Right lobe of liver (tissue), 6 donors: ENCODE measurements at places on chromosomes 7 and 10.

- peak; percentile 91 for DNase-seq
Measured at GRCh38 chr7:74501298-74501697, 47.6 kb downstream of the GTF2IRD1 start.

DNA sequence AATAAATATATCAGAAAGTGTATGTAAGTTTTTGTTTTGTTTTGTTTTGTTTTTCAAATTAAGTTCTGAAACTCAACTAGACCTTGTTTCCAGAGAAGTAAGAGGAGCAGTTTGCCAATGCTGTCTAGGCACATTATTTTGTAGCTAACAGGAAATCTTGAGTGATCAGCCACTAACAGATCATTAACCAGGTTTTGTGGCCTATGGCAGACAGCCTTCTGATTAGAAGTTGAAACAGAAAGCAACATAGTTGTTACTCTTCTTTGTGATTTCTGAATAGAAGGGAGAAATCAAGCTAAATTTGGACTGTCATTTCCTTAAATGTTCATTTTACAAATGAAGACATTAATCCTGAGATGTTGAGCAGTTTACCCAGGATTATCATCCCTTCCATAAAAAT, 142.6 kb downstream of the PLXDC2 start:
- no peak for DNase-seq

DNA sequence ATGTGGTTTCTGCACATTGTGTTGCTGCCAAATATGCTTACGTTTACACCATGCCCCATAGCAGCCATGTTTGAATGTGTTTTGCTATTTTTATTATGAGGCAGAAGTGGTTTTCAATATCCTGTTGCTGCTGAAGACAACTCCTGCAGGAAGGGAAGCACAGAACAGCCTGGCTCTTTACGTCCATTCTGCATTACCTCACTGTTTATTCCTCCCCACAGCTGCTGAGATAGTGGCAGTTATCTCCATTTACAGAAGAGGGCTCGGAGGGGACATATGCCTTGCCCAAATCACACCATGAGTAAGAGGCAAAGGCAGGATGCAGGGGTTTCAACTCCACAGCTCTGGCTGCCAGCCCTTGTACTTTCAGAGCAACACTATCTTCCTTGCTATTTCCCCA, 35.3 kb downstream of the PLPP4 start:
- DNase-seq = no peak

- DNase-seq = no peak
Measured at GRCh38 chr7:101940830-101941229, 123.4 kb downstream of the CUX1 start.

DNA sequence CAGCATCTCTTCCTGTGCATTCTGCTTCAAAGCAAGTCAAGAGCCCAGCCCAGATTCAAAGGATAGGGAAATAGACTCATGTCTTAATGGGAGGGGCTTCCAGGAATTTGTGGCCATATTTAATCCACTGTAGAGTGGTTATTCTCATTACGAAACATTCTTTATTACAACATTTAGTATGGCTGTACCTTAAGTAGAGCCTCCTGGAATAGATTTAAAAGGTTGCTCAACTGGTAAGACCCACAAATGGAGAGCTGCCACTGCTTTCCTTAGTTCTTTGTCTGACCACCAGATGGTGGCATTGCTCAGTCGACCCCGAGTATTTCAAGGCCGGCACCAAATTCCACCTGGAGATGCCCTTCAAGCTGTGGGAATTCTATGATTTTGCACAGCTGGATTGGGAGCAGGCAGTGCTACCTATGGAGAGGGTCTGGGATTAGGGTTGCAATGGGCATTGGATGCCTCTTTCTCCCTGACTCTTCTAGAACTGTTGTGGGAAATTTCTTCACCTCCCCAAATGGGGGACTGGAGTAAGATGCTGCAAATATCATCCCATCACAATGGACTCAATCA, 102.2 kb downstream of the RBM20 start:
- DNase-seq = no peak

GRCh38 chr10:97575127-97575668, 2.6 kb downstream of the ANKRD2 start:
- no peak for DNase-seq

GRCh38 chr7:137933270-137934017, 68.4 kb downstream of the CREB3L2 start:
- DNase-seq = no peak

- DNase-seq = no peak
Measured at GRCh38 chr10:35040760-35041501, 49.2 kb downstream of the CUL2 start.

GRCh38 chr7:158133515-158134271, 453.9 kb downstream of the PTPRN2 start:
- DNase-seq = no peak

- DNase-seq = no peak
Measured at GRCh38 chr7:70743531-70744325, 388.2 kb upstream of the GALNT17 start.

- DNase-seq = no peak
Measured at GRCh38 chr7:133871757-133872156, 255.4 kb upstream of the LRGUK start.

- no peak for DNase-seq
Measured at GRCh38 chr10:109895095-109895818, 28.1 kb downstream of the XPNPEP1 start.

GRCh38 chr7:95921543-95921942, 149.2 kb downstream of the DYNC1I1 start:
- no peak for DNase-seq

- no peak for DNase-seq
Measured at GRCh38 chr10:24552346-24553016, 171.2 kb downstream of the ARHGAP21 start.

- no peak for DNase-seq
Measured at GRCh38 chr7:127437837-127438236, 45.3 kb upstream of the ZNF800 start.

DNA sequence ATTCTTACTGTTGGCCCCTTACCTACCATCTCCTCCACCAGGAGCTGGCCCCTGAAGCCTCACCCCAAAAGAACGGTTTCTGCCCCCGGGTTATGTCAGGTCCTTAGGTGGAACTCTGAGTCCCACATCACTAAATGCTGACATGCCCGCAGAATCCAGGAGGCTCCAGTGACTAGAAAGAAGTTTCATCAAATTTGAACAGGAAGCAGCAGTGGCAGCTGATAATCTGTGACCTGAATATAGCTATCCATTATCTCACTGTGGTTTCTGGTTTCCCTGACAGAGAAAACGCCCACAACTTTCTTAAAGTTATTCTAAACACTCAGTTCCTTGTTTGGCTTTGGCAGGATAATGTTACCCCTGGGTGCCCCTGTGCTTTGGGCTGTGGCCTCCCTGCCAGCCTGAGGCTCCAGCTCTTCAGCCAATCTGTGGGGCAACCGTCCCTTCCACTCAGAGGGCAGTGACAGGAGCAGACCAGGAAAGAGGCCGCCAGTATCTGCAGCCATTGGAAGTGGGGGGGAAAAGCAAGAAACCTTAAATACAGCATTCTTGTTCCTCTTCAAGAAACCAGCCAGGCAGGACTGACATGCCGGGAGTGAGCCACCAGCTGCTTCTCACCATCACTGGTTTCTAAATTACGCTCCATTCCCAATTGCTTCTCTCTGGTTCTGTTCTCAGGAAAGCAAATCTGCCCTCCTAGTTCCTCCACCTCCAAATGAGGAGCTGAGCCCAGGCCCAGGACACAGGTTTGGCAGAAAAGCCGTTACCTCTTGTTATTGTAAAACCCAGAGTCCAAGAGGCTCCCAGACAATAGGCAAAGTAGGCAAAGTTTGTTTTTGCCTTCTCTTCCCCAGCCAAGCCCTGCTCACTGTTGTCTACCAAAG, 41.2 kb upstream of the VCL start:
- DNase-seq = no peak

- no peak for DNase-seq
Measured at GRCh38 chr10:6929148-6929830, 349.2 kb upstream of the PRKCQ start.

DNA sequence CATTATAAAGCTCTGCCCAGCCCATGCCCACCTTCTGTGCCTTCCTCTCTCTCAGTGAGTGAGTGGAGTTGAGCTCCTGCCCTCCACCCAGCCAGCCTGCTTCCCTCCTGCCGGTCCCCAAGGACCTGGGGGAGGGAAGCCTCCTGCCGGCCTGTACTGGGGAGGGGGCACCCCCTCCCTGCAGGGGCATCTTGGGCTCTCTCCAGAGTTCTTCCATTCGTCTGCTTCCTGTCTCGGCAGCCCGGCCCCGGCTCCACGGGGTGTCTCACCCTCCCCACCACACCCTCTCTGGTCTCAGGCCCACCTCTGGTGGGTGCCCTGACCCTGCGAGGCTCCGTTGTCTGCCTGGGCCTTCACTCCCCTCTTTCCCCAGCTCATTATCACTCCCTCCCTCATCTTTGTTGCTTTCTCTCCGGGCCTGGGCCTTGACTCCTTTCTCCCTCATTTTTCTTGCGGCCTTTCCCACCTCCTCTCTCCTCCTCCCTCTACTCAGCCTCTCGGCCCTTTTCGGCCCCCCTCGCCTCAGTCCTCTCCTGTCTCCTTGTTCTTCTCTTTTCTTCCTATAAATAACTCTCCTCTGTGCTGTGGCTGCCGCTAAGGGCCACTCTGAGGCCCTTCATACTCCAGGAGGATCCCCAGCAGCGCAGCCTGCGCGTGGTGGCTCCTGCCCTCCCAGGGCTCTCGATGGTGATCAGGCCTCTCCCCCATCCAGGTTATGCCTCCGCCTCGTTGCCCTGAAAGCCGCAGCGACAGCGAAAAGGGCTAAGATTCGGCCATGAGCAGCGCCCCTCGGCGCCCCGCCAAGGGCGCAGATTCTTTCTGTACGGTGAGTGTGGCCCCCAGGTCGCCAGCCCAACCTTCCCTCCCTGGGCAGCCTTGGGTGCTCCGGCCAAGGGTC, 2.1 kb downstream of the SLC4A2 start:
- DNase-seq = no peak

DNA sequence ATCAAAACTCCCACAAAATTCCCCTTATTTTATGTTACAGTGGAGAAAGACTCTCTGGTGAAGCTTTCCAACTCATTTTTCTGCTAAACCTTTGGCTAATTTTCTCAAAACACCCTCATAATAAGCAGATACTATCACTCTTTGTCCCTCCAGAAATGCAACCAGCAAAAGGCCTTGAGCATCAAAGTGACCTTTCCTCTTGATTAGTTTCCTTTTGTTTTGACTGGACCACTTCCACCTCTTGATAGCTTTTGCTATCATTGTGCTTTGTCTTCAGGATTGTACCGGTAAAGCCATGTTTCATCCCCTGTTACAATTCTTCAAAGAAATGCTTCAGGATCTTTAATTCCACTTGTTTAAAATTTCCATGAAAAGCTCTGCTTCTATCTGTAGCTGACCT, 115.1 kb upstream of the SLC13A1 start:
- DNase-seq = no peak

DNA sequence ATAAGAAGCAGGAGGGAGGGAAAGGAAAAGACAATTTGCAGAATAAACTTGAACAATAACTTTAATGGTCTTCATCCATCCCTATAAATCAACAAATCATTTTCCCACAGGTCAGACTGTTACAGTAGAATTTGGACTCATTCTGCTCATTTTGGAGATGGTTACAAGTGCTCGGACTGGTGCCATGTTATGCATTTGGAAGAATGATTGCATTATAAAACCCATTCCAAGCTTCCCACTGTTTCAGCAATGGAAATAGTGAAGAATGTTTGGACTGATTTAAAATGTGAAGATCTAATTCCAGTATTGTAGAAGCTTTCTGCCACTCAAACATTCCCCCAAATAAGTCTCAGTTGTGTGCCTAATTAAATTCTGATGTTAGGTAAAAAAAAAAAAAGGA, 99.7 kb upstream of the ZEB1 start:
- DNase-seq = no peak

GRCh38 chr10:44395396-44395795, 10.5 kb upstream of the CXCL12 start:
- DNase-seq = no peak

- DNase-seq = no peak
Measured at GRCh38 chr7:139452958-139453672, 30.4 kb downstream of the KLRG2 start.

DNA sequence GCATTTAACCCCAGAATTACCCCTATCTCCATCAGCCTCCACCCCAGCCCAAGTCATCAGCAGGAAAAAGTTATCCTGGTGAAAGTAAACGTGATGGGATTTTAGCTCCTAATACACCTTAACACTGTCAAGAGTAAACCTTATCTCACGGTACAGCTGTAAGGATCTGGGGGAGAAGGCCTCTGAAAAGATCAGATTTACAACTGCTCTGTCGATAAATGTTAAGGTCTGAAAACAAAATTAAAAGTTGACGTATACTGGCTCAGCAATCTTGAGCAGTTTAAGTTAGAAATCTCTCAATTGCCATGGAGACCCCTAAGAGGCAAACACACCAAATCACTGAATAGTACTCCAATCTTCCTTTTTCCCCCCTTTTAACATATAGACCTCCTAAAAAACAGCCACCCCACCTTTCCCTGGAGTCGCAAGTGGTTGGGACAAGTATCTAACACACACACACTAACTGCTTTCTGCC, 6.1 kb downstream of the SKAP2 start:
- DNase-seq = no peak

- no peak for DNase-seq
Measured at GRCh38 chr10:43160046-43160920, 22.0 kb downstream of the CSGALNACT2 start.

DNA sequence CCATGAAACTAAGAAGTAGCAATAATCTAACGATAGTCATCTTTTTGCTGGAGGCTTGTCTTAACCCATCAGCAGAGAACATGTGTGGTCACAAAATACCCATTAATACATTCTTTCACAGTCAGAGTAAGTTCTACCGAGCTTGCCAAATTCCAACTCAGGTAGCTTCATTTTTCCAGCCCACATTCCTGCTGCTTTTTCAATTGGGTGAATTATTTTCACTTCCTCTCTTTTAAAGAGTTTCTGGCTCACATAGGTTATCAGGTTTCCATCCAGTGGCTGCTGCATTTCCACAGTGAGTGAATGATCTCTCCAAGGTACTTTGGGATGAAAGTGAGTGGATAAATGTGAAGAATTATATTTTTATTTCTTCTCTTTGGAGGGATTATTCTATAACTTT, 233.1 kb downstream of the SEMA3E start:
- DNase-seq = no peak

- peak; percentile 89 for DNase-seq
Measured at GRCh38 chr7:63899691-63900393, 98.8 kb upstream of the ZNF722 start.

GRCh38 chr10:6607778-6608177, 27.7 kb upstream of the PRKCQ start:
- no peak for DNase-seq
